Activated T-cell treated with anti-CD3 and anti-CD28 coated beads, Interleukin-2, amount 50 U/mL, for 24 hours (primary cell): ENCODE measurements at places on chromosomes 3 and 15.
A peak's percentile ranks its signal among the peaks of the same experiment; 100 is the strongest.

DNA sequence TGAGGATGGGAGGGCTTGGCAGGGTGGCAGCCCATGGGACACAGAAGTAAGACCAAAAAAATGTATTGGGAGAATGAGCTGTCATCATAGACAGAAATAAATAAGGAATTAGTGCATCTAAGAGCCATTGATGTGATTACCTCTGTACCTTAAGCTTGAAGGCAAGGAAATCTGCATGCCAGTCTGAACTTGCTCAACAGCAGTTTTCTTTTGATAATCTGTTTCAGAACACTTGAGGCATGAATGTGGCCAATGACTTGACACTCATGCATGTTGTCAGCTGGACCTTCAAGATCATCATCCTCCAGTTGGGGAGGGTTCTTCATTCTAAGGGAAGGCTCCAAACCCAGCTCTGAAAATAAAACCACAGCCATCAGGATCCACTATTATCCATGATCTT is 148.5 kb downstream of the DCLK3 start:
- no peak for DNase-seq

GRCh38 chr15:40770147-40770721 is 454 bp downstream of the C15orf62 start:
- no peak for DNase-seq

DNA sequence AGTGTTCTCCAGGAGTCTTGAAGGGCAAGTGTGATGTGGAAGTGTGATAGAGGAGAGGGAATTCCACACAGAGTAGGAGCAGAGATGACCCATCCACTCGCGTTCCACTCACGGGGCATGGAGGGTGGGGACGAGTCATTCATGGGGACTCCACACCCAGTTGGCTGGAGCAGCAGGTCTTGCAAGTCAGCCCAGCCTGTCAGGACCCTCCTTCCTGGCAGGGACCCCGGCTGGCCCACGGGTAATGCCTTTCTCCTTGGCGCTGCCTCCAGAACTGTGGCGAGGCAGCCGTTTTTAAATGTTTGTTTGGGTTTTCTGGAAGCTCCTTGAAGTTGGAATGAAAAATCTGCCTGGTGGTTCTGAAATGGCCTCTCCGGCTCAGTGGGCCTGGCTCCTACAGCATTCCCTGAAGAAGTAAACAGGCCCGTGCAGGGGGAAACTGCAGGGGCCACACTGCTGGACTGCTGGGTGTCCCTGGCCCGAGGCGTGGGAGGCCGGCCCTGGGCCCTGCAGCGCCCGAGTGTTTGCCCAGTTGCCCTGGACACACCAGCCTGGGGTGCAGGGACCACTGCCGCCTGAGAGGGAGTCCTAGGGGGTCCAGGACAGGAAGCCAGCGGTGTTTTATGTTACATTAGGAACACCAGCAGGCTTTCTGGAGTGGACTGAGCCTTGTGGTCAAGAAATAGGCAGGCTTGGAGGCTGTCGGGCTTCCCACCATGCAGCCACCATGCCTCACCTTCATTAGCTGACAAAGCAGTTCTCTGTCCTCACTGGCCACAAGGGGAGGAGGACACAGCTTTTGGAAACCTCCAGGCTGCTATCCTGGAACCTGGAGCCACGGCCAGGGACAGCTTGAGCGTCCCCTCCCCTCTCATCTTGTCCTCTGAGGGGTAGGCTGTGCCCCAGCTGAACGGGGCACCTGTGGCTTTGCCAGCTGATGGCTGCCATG is 61.3 kb downstream of the CEMIP start:
- DNase-seq, result no peak

DNA sequence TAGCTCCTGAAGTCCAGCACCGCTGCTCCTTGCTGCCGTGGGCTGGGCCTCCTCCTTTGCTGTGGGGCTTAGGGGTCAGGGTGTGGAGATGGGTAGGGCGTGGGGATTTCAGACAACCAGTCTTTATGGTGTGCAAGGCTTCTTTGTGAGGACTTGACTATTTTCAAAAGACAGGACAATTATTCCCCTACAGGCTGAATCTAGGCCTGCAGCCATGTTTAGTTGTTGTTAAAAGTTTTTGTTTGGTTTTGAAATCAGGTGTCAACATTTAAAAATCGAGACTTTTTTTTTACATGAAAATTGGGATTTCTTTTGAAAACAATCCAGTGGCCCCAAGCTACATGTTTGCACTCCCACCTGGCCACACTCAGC is 10.6 kb downstream of the RPL32 start:
- DNase-seq, result no peak

- DNase-seq, result no peak
These were observed 133.5 kb upstream of the THBS1 start for GRCh38 chr15:39447346-39447745.

DNA sequence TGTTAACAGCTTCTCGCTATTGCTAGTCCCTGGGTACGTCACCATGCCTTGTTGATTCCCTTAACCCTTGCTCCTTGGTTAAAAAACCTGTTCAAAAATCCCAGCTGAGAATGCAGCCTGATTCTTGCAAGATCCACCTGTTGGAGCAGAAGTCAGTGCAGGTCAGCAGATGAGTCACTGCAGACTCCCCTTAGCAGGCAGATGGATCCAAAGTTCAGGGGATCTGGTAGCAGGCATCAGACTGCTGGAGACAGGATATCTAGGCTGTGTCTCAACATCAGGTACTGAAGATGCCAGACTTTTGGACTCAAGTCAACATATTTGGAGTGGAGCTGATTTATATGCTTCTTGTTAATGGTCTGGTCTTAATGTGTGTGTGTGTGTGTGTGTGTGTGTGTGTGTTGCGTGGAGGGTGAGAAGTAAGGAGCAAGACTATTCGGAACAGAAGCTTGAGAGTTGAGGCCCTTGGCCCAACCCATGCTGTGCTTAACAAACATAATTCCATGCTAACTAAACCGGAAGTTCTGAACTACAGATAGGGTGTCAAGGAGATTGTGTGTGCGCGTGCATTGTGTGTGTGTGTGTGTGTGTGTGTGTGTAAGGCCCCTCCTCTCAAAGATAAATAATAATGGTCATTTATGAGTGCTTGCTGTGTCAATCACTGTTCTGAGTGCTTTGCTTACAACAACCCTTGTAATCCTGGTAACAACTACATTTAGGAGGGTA is 1.0 kb upstream of the C3orf52 start:
- no peak for DNase-seq

DNA sequence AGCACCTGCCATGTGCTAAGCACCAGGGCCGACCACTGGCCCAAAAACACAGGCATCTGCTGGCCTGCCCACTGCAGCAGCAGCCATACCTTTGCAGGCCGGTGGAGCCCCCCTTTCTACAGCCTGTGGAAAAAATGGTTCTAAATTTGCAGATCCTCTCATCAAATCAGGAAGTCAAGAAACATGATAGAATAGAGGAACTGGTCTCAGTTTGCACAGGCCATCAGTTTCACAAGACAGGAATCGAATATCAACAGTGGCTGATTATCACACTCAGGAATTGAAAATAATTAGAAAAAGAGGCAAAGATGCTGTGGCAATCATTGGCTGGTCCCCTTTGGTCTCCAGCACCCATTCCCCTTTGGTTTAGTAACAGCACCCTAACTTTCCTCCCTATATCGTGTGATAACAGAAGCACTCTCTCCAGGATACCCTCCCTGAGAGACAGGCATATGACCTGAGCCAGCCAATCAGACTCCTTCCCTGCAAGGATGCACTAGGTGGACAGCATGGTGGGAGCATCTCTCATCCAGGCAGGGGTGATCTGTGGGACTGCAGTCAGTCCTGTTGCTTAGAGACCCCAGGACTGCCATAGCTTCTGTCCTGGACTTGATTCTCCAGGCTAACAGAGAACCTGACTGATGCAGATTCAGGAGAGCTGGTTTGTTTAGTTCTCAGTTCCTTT is 3.5 kb upstream of the PAK6 start:
- no peak for DNase-seq

GRCh38 chr3:104031598-104031997 is 1335.1 kb upstream of the ALCAM start:
- no peak for DNase-seq

- no peak for DNase-seq
These were observed 30.9 kb downstream of the VIPR1 start for GRCh38 chr3:42533161-42533897.

DNA sequence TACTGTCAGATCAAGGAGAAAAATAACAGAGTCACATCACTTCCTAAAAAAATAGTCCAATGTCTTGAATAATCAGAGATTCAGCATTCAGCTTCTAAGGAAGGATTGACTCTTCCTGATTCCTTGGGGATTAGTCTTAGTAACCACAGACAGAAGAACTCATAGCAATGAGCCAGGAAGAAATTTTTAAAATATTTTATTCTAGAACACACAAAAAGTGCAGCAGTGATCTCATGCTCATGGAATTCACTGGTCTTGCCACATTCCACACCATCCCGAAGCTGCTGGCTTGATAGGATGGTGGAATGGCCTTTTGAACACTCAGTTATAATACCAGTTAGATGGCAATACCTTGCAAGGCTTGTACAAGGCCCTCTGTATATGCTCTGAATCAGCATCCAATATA is 43.0 kb upstream of the ABI3BP start:
- no peak for DNase-seq

- no peak for DNase-seq
These were observed 125.4 kb downstream of the VGLL3 start for GRCh38 chr3:86865506-86865905.

GRCh38 chr3:157075693-157076420 is 84.1 kb downstream of the CCNL1 start:
- DNase-seq, result no peak

GRCh38 chr15:69842851-69843250 is 254.9 kb downstream of the TLE3 start:
- no peak for DNase-seq

DNA sequence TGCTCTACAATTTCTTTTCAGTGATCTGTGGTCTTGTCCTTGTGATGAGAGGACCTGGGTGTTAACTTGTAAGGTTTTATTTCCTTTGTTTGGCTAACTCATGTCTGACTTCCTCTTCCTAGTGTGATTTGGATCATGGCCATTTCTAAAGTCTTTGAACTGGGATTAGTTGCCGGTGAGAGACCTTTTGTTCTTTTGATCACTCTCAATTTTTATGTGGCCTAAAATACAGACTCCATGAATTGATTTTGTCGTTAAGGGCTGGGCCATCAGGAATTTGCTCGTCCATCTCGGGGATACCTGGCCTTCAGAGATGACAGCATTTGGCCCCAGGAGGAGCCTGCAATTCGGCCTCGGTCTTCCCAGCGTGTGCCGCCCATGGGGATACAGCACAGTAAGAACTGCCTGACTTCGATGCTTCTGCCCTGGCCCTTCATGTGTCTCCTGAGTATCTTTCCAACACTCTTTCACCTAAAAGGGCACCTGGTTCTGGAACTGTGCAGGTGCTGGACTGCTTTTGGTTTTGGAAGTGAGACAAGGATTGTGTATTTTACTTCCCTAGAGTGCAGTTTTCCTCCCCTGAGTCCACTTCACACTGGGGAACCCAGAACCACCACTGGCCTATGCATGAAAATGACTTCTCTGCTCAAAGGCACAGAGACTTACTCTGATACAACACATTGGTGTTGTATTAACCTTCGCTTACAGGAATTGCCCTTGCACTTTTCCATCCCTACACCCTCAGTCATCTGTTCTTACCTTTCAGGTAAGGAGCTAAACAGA is 13.1 kb upstream of the LRRC2 start:
- no peak for DNase-seq

DNA sequence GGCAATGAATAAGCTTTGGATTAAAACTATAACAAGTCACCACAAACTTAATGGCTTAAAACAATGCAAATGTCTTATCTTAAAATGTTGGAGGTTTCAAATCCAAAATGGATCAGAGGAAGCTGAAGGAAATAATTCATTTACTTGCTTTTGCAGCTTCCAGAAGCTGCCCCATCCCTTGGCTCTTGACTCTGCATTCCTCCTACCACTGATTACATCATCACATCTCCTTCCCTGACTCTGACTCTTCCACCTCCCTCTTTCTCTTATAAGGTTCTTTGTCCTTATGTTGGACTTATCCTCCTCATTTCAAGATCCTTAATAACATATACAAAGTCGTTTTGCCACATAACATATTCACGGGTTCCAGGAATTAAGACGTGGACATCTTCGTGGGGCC is 982.8 kb upstream of the ROBO1 start:
- no peak for DNase-seq

GRCh38 chr3:168123201-168124176 is 27.8 kb upstream of the GOLIM4 start:
- no peak for DNase-seq

DNA sequence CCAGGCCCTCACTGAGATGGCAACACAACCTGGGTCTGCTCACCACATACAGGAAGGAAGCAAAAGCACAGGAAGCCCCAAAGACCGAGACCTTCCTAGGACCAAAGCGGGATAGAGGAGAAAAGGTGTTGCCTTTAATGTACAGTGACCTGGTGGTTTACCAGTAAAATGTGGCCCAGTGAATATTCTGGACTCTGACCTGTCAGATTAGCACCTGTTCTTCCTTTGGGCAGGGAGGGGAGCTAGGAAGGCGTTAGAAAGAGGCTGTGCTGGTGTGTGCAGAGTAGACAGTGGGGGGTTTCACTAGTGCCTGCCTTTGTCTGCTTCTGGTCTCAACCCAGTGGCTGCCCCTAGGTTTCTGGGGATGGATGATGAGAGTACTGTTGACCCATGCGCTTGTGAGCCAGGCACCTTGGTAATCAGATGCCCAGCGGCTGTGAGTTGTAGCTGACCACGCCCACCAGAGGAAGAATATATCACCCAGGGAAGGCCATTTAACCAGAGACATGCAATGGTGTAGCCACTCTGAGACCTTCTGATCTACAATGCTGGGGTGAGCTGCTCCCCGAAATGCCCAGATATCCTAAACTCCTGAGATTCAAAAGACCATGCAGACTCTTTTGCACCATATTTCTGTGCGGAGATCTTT is 90.1 kb upstream of the NEO1 start:
- no peak for DNase-seq

DNA sequence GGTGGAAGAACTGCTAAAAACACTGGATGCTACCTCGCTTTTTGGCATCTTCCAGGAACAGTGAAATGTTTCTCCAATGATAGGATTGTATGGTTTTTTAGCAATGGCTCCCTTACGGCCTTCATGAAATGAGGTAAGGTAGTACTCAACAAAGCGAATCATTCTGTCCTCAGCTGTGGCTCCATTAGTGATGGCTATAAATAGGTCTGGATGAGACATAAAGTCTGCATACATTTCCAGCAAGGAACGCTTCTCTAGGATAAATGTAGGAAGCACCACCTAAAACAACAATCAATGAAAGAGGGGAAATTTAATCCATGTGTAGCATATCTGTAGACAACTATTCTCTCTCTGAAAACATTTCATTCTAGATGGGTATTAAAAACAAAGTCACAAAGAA is 32.4 kb upstream of the SNX4 start:
- DNase-seq, result no peak

DNA sequence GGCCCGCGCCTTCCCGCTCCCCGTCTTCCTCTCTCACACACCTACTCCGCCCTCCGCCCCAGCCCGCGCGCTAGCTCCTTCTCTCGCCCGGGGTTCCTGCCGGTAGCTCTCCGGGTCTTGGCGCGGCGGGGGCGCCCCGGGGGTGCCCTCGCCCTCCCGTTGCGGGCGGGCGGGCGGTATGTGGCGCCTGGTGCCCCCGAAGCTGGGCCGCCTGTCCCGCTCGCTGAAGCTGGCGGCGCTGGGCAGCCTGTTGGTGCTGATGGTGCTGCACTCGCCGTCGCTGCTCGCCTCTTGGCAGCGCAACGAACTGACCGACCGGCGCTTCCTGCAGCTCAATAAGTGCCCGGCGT is 507 bp downstream of the DIPK2A start:
- DNase-seq, result peak; percentile 80
